ENCODE measurements at places on chromosomes 6 and 20.
A peak's percentile ranks its signal among the peaks of the same experiment; 100 is the strongest.

- no peak for DNase-seq
Observed at GRCh38 chr20:23666189-23666588, 22.6 kb downstream of the CST4 start.

GRCh38 chr6:2187826-2188225 lies 57.6 kb downstream of the GMDS start:
- no peak for DNase-seq

GRCh38 chr6:42503894-42504293 lies 52.2 kb upstream of the TRERF1 start:
- no peak for DNase-seq

- DNase-seq = no peak
Observed at GRCh38 chr20:49672096-49672664, 41.5 kb downstream of the B4GALT5 start.

- DNase-seq = no peak
Observed at GRCh38 chr6:41821266-41821665, 33.8 kb downstream of the TOMM6 start.

DNA sequence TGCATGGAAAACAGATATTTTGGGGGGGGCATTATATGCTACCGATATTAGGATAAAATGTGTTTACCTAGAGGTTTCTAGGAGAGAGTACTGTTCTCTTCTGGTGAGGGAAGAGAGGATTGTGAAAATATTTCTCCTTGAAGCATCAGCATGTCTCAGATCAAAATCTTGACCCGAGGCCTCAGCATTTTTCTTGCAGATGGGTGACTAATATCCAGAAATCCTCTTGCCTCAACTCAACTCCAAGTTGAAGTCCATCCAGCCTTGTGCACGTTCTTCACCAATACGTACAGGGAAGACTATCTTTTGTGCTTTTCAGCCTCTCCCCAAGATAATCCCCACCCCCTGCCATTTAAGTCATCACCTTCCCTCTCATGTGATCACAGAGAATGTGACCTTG lies 59.5 kb downstream of the PRND start:
- DNase-seq = no peak

DNA sequence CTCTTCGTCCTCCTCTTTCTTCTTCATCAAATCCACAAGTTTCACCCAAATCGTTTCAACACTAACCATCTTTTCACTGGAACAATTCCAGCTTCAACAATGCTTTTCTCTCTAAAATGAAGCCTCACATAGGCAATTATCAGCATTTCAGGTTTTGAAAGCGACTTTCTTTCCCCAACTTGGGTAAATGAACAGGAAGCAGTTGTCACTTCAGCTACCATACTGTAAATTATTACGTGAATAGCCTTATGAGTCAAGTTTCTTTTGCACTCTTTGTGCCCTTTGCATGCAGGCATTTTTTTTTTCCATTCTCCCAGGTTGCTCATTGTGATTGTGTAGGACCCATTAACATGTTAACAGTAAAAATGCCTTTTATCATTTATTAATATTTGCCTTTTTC lies 121.7 kb upstream of the BTBD3 start:
- no peak for DNase-seq

DNA sequence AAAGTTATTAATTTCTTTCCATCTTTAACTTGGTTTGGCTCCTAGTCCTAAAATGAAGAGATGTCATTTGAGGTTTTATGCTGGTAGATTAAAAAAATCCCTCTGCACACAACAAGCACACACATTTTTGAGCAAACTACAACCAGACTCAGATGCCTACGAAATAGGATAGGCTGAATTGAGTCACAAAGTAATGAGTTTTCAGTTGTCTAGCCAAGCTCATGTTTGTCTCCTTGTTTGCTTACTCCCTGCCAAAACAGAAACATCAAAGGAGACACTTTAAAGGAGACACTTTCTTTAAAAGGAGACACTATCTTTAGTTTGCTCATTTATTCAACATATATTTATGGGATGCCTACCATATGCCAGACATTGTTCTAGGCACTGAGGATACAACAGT lies 56.2 kb downstream of the TPBG start:
- peak; percentile 85 for DNase-seq

DNA sequence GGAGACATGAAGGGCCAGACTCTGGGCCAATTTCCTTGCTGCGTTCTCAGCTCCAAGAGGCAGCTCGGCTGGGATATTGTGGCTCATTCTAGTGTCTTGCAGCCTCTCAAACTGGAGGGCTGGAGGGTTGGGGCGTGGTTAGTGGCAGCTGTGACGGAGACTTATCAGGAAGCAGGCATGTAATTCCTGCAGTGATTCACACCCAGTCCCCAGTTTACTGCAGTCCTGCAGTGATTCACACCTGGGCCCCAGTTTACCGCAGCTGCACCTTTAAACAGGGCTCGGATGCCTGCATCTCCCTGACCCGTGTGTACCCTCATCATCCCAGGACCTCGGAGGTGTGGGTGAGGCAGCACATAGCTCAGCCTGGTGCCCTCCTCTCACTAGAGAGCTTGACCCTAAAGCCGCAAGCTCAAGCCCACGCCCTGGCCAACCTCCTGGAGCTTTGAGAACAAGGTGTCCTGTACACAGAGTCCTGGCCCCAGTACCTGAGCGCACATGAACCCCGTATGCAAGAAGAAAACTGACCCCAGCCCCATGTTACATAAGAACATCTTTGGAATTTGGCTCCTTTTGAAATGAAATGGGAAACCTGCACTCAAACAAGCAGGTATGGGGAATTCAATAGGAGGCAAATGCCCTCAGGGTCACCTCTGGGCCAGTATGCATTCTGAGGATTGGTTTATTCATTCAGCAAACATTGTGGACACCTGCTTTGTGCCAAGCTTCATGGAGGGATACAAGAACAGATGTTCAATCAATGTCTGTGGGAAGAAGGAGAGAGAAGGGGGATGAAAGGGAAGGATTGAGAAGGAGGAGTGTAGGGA lies 55.3 kb upstream of the FAM83D start:
- no peak for DNase-seq

- DNase-seq = peak; percentile 74
Observed at GRCh38 chr6:156427345-156427744, 349.8 kb upstream of the ARID1B start.

- DNase-seq = no peak
Observed at GRCh38 chr6:148441454-148441911, 98.8 kb downstream of the SASH1 start.

- no peak for DNase-seq
Observed at GRCh38 chr6:127205036-127205435, 61.6 kb upstream of the RNF146 start.

- DNase-seq = no peak
Observed at GRCh38 chr20:63172726-63173125, 43.2 kb downstream of the YTHDF1 start.

DNA sequence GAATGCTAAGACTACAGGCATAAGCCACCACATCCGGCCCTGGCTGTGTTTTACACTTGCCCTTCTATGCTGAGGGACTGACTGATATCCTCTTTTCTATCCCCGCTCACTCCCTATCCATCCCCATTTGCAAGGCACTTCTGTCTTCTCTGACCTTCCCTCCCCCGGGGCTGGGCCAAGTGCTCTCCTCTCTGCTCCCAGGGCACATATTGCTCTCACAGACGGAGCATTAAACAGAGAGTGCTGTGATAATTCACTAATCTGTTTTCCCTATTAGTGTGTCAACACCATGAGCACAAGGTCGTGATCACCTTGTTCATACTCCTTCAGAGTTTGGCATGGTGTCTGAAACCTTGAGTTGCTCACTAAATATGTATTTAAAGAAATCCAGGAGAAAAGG lies 9.0 kb upstream of the SLC2A12 start:
- no peak for DNase-seq

GRCh38 chr6:89503641-89504040 lies 70.7 kb downstream of the ANKRD6 start:
- no peak for DNase-seq

DNA sequence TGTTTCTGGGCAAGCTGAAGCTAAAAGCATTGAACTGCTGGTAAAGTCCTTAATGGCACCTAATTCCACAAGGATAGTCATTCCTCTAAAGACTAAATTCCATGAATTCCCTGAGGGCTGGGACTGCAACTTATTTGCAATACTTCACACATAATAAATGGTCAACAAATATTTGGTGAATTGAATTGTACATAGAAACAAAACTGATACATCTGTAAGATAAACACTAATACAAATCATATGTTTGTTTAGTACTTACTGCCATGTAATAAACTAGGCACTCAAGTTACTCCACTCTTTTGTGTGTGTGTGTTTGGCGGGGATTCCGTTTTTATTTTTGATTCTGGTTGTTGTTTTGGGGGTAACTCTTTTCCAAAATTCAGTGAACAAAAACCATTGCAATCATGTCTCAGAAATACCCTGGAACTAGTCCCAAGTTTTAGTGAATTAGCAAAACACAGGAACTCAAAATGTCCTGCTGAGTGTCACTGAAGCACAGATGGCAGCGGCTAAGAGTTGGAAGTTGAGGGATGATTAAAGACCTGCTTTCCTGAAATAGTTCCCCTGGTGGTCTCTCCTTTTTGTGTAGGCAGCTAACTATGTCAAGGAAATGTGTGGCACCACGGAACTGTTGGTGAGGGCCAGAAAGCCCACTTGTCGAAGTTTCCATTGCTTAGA lies 74.8 kb upstream of the SNRPB2 start:
- DNase-seq = peak; percentile 30

DNA sequence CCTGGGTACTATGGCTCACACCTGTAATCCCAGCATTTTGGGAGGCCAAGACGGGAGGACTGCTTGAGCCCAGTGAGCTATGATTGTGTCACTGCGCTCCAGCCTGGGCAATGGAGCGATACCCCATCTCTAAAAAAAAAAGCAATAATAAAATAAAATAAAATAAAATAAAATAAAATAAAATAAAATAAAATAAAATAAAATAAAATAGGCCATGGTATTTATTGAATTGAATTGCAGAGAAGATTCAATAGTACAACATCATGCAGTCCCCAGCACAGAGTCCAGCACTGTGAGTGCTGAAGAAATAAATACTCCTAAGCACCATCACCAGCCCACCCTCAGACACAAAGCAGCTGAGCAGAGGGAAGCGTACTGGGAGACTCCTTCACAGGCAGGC lies 144.7 kb downstream of the RALGAPA2 start:
- no peak for DNase-seq

Data from NCI-H2029 treated with DMSO at 0.1 percent for 48 hours (cell line).